Stimulated activated CD4-positive, alpha-beta T cell treated with anti-CD3 and anti-CD28 coated beads, Interleukin-12 subunit alpha, Interleukin-12 subunit beta, amount 100 ng/mL, for 4 hours (primary cell): ENCODE measurements at places on chromosomes 1 and 21.

DNA sequence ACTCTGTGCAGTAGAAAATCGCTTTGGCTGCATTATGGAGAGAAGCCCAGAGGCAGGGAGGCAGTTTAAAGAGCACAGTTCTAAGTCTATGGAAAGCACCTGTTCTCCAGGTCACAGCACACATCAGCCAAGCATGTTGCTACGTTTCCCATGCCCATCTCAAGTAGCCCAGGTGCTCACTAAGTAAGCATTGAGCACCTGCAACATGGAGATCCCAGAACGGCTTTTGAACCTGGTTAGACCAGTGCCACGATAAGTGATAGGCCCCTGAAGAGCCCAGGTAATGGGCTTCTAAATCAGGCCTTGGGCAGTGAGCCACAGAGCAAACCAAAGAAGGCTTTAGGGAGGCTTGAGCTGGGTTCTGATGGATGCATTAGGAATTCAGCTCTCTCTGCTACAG lies 186.2 kb downstream of the C1orf94 start:
- no peak for DNase-seq

DNA sequence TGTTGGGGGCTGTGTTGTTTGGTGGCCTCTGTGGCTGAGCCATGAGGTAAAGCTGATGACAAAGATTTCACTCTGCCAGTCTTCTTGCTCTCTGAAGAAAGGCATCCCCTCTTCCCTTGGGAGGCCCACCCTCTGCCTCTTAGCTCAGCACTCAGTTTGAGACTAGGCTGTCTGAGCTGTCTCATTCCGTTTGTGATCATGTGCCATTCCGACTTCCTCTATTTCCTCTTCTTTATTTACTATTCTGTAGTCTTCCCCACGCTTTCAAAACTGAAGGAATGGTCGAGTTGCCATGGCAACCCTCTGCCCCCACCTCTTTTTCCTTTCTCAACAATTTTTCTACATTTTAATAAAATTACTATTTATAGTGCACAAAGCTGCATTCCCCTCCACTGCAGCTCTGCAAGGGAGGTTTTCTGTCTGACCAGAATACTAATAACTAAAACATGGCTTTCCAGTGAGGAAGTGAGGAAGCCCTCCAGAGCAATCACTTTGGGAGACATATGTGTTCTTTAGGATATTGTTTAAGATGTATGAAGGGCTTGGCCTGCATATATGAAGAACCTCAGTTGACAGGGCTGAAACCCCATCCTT lies 30.8 kb downstream of the KCNA3 start:
- no peak for DNase-seq

GRCh38 chr1:169473347-169473746 lies 12.4 kb downstream of the SLC19A2 start:
- no peak for DNase-seq

DNA sequence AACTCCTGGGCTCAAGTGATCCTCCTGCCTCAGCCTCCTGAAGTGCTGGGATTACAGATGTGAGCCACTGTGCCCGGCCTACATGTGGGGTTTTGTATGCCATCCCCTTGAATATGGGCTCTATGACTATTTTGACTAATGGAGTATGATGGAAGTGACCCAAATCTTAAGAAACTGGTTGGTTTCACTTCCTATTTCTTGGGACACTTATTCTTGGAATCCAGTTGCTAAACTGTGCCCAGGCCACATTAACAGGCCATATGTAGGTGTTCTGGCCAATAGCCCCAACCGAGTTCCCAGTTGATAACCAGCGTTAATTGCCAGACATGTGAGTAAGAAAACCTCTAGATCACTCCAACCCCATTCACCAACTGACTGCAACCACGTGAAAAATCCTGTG lies 36.3 kb upstream of the CLIC4 start:
- DNase-seq: no peak

DNA sequence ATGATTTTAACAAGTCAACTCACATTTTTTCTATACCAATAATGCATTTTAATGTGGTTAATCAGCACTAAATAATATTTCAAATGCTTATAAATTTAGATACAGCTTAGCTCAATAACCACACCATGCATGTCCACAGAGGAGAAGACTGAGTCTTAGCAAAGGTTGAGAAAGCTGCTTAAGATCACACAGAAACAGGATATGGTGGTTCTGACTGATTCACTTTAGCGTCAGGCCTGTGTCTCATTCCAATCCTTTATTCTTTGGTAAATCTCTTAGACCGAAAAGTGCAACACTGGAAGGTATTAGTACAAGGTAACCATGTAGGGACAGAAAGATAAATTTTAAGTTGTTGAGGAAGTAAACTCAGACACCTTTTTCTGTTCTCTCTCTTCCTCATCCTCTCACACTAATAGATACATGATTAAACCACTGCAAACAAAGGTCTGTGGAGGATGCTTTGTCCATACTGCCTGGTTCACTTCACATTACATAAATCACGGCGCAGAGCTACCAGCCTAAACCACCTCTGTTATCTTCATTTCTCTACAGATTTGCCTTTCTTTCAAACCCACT lies 139.0 kb downstream of the DPYD start:
- no peak for DNase-seq
